ENCODE measurements at places on chromosomes 2 and 18.

- no peak for DNase-seq
Measured at GRCh38 chr2:191917967-191918651, 71.2 kb upstream of the CAVIN2 start.

DNA sequence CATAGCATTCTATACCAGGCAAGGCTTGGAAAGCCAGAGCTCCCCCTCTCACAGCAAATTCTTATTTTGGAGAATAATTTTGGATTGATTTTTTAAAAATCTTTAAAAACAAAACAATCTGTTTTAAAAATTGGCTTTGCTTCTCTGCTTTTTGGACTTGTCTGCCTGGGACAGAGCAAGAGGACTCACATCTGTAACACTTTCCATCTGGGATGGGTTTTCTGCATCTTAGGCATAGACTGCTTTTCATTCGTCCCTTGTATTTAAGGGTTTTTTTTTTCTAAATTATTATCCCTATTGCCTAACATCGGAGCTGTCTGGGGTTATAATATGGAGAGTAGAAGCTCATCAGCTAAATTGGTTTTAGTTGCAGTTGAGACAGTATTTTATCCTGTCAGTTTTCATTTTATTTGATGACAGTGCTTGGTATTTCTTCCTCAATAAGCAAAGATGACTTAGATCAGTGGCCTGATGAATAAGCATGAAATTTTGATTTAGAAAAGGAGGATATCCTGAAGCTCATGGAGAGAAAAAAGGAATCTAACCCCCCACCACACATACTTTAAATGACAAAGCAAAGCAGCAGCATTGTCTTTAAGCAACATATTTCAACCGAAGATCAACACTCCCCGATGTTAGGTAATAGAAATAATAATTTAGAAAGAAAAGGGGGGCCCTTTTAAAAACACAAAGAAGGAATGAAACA lies 2.3 kb upstream of the FZD7 start:
- DNase-seq, result no peak

DNA sequence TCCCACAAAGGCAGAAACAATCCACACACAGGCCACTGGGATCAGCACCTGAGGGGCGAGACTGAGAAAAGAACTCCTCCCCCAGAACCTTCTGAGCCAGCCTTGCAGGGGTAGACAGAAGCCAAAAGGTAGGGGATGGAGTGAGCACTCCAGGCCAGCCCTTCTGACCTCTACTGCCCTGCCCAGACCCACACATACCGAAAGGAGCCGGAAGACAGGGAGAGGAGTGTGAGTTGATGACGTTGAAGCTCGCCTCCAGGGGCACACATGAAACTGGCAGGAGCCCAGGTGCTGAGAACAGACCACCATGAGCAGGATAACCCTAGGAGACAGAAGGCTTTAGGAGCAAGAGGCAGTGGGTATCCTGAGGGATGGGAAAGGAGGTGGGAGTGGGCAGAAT lies 1.8 kb downstream of the SLC23A3 start:
- DNase-seq, result no peak

GRCh38 chr18:48006415-48007175 lies 76.1 kb upstream of the SMAD2 start:
- DNase-seq, result no peak

GRCh38 chr2:2655453-2656114 lies 324.5 kb upstream of the MYT1L start:
- DNase-seq, result no peak

- DNase-seq, result no peak
Measured at GRCh38 chr2:68714866-68715265, 19.7 kb upstream of the ARHGAP25 start.

GRCh38 chr2:1373830-1374229 lies 39.4 kb upstream of the TPO start:
- no peak for DNase-seq

- no peak for DNase-seq
Measured at GRCh38 chr2:99031481-99031880, 95.5 kb upstream of the CRACDL start.

DNA sequence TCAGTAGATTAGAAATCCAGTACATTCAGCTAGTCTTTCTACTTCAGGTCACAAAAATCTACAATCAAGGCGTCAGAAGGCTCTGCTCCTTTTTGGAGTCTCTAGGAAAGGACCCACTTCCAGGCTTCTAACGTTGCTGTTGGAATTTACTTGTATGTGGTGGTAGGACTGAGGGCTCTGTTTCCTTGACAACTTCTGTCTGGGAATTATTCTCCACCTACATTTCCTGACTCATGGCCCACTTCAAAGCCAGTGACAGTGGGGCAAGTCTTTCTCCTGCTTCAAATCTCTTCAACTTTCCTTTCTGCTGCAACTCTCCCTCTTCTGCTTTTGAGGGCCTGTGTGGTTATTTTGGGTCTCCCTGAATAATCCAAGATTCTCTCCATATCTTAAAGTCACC lies 10.4 kb upstream of the TMX3 start:
- peak; percentile 25 for DNase-seq

GRCh38 chr2:114261366-114261765 lies 181.1 kb upstream of the DPP10 start:
- DNase-seq, result no peak

DNA sequence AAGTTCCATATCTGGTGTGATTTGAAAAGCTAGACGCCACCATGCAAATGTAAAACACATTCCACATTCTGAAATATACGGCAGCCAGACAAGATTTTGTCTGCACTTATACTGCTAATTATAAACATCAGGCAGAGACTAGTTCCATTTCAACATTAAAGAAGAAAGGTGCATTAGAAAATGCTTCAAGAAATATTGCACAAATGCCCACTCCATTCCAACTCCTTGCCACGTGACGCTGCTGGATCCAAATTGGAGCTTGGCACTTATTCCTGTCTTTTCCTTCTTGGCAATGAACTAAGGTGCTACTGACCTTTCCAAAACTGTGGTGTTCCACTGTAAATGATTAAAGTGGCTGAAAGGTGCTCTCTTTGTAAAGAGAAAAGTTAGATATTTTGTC lies 6.3 kb downstream of the COL6A3 start:
- DNase-seq, result no peak

- no peak for DNase-seq
Measured at GRCh38 chr2:3078684-3079083, 298.9 kb downstream of the EIPR1 start.

GRCh38 chr2:54103454-54104314 lies 11.7 kb upstream of the ACYP2 start:
- DNase-seq, result peak; percentile 69

GRCh38 chr2:28644760-28645159 lies 106.9 kb upstream of the PPP1CB start:
- DNase-seq, result peak; percentile 67

DNA sequence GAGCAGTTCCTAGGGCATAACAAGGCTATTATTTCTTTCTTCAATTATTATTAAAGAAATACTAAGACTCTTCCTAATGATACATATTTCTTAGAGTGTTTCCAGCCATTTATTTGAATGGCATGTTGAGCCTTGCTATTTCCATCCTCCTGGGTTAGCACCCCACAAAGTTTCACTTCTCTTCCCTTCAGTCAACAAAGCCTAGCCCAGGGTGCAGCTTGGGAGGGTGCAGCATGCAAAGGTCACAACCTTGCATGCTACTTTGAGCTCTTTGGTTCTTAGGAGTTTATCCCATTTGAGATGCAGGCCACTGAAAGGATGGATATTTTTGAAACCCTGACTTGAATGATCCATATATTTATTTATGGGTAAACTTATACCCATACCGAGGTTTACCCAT lies 454.4 kb upstream of the MEIS1 start:
- no peak for DNase-seq

- DNase-seq, result no peak
Measured at GRCh38 chr18:36465970-36466369, 168.5 kb downstream of the FHOD3 start.

DNA sequence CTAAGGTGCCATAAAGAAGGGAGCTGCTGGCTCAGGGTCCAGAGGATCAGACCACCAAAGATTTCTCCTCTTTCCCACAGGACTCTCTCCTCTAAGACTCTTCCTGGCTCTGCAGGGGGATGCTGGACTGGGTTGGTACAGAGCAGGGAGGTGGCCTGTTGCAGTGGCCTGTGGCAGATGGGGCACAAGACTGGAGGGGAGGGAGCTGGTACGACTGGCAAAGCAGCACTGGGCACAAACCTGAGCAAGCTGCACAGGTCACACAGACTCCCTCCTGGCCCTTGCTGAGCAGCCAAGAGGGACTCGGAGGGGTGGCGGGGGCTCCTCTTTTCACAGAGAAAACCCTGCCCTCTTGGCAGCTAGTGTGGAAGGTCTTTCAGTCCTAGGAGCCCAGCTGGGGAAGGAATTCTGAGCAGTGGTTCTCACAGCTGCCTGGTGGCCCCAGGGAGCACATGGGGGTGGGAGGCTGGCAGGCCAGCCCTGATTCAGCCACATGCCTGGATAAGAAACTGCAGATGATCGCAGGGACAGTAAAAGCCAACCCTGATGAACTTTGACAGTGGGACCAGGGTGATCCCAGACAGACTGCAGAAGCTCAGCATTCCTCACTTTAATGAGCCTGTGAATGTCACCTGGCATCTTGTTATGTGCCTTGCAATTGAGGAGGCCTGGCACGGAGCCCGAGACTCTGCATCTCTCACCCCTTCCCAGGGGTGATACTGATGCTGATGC lies 32.5 kb upstream of the ACAA2 start:
- no peak for DNase-seq

GRCh38 chr18:53056064-53056463 lies 716.1 kb downstream of the DCC start:
- no peak for DNase-seq

- DNase-seq, result no peak
Measured at GRCh38 chr2:60883896-60884295, 2.5 kb downstream of the REL start.

GRCh38 chr2:155708071-155708470 lies 624.5 kb downstream of the NR4A2 start:
- no peak for DNase-seq

GRCh38 chr18:47729356-47729755 lies 201.1 kb downstream of the SMAD2 start:
- DNase-seq, result no peak

Data from astrocyte of the spinal cord (primary cell).